Stimulated activated CD4-positive, alpha-beta T cell treated with anti-CD3 and anti-CD28 coated beads, Interleukin-1b, Interleukin-23, amount 100 ng/mL, for 4 hours (primary cell): ENCODE measurements at places on chromosomes 7 and 10.

GRCh38 chr10:133209641-133210040 is 20.4 kb upstream of the UTF1 start:
- DNase-seq: no peak

- DNase-seq: no peak
Measured at GRCh38 chr10:67790534-67791408, 47.2 kb downstream of the DNAJC12 start.

- DNase-seq: no peak
Measured at GRCh38 chr7:151250181-151251132, 2.0 kb upstream of the SMARCD3 start.

DNA sequence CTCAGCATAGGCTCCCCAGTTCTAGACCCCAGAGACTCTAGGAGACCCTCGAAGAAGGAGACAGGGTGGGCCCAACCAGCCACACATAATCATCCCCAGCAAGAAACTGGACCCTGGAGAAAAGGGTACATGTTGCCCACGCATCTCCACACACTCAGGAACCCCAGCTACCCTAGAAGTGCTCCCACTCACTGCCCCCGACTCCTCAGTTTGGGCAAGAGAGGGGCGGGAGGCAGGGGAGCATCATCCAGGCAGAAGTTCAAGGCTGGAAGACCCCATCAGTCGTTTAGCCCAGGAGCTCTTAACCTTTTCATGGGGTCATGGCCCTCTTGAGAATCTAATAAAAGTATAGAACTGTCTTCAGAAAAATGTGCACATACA is 1.8 kb upstream of the ZNF467 start:
- DNase-seq: no peak

GRCh38 chr10:119500123-119500795 is 42.3 kb downstream of the RGS10 start:
- no peak for DNase-seq

- peak; percentile 13 for DNase-seq
Measured at GRCh38 chr7:26293569-26294308, 2.1 kb downstream of the SNX10 start.

DNA sequence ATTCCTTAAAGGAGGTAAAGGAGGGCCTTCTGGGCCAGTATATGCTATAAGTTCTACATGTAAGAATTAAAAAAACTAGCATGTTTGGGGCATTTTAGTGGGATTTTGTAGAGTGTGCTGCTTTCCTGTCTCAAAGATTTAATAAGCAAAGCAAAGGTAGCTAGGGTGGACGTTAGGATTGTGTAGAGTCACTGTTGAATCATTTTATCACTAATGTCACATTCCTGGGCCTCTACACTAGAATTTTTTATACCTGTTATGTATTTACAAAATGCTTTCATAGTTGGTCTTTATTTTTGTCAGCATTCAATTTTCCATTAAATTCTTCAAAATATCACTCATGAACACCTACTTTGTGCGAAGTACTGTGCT is 139.4 kb upstream of the PHYHIPL start:
- no peak for DNase-seq

- no peak for DNase-seq
Measured at GRCh38 chr7:282621-283020, 7.3 kb upstream of the FOXL3 start.

GRCh38 chr7:155971180-155971770 is 159.0 kb upstream of the SHH start:
- no peak for DNase-seq

DNA sequence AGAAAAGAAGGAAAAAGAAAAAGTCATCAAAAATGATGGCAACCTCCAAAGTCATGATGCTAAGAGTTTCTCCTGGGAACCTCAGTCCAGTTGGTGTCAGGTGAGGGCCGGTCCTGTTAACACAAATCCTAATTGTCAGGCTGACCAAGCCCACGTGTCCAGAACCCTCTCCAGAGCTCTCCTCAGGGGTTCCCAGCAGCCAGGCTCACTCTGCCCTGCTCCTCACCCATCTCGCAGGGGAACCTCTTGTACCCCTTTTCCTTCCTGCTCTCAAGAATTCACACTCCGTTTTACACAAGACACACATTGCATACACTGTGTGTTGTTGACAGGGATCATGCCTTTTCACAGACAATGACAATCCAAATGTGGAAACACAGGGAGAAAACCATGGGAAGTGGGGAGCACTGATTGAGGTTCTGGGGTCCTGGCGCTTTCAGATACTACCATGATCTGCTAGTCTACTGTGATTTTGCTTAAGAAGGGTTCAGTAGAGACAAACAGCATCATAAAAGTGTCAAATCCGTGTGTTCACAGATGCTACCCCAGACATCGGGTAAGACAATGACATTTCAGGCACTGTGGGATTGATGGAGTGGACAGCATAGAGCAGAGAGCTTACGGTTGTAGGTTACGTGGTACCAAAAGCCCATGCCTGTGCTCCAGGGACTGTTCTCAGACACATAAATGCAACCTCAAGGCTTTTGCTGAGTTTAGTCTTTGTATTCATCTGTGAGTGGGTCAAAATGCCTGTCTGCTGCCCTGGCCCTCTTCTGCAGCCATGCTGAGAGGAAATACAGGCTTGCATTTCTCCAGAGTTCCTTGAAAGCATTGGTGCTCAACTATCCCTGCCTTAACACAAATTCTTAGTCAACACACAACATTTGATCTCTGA is 16.0 kb downstream of the IL2RA start:
- no peak for DNase-seq

GRCh38 chr7:78329001-78329655 is 530.6 kb downstream of the PHTF2 start:
- DNase-seq: no peak

GRCh38 chr7:69599955-69600709 is 1.9 kb downstream of the AUTS2 start:
- DNase-seq: no peak

GRCh38 chr7:93115796-93116195 is 2.0 kb downstream of the SAMD9 start:
- no peak for DNase-seq

DNA sequence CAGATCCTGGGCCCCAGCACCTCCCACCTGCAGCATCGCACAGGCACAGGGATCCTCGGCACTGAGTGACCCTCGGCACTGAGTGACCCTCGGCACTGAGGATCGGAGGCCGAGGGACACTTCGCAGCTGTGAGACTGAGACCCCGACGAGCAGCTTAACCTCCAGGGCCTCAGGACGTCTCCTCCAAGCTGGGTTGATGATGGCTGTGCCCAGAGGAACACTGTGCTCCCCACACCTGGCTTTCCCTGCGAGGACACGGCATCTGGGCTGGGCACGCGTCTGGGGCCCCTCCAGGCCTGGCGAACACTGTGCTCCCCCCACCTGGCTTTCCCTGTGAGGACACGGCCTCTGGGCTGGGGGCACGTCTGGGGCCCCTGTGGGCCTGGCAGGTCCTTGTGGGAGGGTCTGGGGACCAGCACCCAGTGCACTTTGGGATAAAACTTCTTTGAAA is 158.3 kb upstream of the PPP2R2D start:
- DNase-seq: no peak

DNA sequence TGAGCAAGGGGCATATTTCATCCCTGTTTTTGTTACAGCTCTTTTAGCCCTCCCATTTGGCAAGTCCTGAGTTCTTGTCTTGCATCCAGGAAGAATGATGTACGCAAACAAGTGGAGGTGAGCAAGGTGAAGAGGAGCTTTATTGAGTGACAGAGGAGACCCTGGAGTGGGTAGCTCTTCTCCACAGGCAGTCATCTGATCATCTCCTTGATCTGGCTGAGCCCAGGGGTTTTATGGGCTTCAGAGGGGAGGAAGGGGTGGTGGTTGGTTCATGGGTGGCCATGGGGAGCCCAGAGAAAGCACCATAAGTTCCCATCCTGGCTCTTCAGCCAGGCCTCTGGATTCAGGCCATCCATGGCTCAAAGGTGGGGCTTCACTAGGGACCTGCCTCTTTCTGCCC is 21.9 kb downstream of the STEAP1 start:
- DNase-seq: no peak

DNA sequence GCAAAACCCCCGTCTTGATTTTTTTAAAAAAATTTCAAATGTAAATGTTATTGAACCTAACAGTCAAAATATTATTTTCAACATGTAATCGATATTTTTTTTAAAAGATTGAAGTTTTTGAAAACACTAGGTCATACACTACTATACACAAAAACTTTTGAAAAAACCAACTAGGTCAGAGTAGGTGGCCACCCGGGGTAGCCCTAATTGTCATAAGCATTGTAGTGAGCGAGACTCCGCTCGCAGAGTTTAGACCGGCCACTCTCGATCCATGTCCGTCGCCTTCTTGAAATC is 417 bp downstream of the RFC2 start:
- DNase-seq: no peak

DNA sequence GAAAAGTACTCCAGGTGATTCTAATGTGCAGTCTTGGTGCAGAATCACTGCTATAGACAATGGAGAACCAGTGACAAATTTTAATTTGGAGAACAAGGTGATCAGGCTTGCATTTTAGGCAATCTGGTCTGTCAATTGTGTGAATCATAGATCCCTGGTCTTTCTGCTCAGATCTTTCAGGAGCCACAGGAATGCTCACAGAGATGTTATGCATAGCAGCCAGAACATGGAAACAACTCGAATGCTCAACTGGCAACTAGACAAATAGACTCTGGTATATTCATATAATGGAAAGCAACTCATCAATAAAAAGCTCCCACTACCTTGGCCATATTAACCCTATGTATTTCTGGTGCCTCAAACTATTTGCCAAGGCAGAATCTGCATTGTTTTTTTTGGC is 209.1 kb downstream of the PHF14 start:
- no peak for DNase-seq

DNA sequence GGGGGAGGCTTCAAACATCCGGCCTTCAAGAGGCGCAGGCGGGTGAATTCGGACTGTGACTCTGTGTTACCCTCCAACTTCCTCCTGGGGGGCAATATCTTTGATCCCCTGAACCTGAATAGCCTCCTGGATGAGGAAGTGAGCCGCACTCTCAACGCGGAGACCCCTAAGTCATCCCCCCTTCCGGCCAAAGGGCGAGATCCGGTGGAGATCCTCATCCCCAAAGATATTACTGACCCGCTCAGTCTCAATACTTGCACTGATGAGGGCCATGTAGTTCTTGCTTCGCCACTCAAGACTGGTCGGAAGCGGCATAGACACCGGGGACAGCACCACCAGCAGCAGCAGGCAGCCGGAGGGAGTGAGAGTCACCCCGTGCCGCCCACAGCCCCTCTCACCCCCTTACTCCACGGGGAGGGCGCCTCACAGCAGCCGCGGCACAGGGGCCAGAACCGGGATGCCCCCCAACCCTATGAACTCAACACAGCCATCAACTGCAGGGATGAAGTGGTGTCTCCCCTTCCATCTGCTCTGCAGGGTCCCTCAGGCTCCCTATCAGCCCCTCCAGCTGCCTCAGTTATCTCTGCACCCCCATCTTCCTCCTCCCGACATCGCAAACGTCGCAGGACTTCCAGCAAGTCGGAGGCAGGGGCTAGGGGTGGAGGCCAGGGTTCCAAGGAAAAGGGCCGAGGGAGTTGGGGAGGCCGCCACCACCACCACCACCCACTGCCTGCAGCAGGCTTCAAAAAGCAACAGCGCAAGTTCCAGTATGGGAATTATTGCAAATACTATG is 1.1 kb downstream of the MEPCE start:
- peak; percentile 35 for DNase-seq

DNA sequence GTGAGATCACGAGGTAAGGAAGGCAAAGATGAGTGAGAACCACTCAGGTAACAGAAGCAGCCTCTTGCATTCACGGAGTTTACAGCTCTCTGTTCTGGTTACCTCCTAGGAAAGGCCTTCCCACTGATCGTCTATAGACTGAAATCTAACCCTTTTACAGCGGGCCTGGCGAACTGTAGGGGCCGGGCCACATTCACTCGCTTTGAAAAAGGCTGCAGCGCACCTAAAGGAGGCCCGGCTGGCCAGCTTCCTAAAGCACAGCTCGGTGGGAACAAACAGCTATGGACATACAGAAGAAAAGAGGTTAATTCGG is 565 bp downstream of the ATP5MK start:
- DNase-seq: no peak

DNA sequence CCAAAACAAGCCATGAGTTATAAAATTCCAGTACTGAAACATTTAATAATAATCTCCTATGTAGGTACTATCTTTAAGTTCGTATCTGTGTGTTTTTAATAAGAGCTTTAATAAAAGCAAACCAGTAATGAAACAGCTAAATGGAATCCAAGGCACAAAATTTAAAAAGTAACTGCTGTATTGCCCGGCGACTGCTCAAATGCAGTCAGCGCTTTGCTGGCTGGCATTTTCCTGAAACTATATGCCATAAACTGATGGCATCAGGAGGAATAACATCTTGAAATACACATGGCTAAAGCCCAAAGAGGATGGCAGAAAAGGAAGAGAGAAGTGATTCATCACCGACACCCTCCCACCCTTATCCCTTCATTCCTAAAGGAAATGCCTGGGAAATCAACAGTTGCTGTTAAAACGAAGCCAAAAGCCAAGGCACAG is 133.1 kb downstream of the CUBN start:
- no peak for DNase-seq

DNA sequence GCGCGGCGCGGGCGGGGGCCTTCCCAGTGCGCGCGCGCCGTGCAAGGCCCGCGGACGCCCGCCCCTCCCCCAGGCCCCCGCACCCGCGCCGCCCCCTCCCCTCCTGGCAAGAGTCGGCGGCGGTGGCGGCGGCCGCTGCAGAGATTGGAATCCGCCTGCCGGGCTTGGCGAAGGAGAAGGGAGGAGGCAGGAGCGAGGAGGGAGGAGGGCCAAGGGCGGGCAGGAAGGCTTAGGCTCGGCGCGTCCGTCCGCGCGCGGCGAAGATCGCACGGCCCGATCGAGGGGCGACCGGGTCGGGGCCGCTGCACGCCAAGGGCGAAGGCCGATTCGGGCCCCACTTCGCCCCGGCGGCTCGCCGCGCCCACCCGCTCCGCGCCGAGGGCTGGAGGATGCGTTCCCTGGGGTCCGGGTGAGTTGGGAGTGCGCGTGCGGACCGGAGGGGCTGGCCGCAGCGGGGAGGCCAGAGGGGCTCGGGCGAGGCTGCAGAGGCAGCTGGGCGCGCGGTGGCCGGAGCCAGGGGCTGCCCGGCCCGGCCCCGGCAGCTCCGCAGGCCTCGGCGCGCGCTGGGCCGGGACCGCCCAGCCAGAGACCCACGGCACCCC is at the start of gene BMPR1A:
Gene BMPR1A, plus strand, starts transcription at position 109 of the 602 bp plus-strand sequence. CDS start 119,400 bp downstream, outside the sequence.
- DNase-seq: no peak

- no peak for DNase-seq
Measured at GRCh38 chr7:19772841-19773760, at the start of gene TMEM196. Gene TMEM196, minus strand, starts transcription at chr7:19773617. Its CDS starts 921 bp downstream, at chr7:19772696.

DNA sequence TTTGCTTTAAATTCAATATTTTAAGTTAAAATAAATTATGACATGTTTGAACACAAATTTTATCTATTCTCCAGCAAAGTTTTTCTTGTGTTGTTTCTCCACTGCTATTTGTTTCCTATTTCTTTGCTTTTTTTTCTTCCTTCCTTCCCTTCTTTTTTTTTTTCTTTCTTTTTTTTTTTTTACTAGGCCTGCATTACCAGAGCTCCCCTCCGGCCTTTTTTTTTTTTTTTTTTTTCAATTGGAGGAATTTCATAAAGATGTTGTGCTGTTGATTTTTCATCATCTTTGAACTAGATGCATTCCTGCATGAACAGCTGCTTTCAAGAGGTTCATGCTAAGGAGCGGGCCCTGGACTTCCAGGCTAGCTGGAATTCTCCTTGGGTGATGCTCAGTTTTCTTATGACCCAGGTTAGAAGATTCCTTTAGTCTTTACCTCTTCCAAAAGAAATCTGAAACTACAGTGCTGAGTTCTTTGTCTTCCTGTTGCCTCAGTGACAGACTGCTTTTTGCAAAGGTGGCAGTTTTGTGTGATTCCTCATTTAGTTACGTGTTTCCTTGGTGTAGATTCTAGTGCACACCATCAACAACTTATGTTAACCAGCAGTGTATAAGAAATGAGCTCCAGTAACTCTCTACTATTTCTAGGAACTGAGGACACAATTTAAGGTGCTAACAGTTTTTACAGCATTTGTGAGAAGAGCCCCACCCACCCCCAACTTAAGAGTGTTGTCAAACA is 4.8 kb upstream of the CAMK1D start:
- no peak for DNase-seq
